ENCODE measurements at places on chromosomes 7 and 10. TPM values are rescaled to one million over a fixed set of nuclear protein-coding genes. Genes with fewer than 3 reads are reported as not detected.

DNA sequence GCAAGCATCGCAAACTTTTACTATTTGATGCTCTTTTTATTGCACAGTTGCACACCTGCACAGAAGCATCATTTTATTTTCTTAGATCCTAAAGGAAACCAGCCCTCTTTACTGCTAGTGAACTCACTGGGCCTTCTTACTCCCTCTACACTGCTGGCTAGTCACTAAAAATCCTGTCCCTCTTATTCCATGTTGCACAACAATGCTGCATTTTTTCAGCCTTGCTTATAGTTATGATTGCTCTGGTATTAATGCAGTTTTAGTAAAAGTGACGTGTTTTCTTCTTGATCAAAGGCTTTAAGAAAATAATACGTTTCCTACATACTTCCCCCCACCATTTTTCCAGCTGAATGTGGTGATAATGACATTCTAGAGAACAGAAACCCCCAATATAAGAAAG, 132.9 kb upstream of the FAM3C start:
- DNase-seq, result no peak

- no peak for DNase-seq
These were observed 38.4 kb downstream of the TAF3 start for GRCh38 chr10:7856678-7857077.

GRCh38 chr10:11907914-11908313, 84.8 kb downstream of the PROSER2 start:
- no peak for DNase-seq

DNA sequence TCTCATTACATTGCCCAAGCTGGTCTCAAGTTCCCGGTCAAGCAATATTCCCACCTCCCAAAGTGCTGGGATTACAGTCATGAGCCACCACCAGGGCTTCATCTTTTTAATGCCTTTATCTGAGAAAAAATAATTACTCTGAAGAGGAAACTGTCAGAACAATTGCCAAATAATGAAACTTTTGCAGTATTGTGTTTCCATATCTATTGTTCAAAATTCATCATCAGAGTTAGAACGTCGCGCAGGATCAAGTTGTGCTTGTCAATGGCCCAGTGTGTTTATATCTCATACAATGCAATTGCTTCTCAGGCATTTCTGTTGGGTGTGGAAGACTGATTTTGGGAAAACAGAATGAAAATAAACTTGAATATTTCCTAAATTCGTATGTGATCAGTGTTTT, 143.1 kb downstream of the ARID5B start:
- no peak for DNase-seq

DNA sequence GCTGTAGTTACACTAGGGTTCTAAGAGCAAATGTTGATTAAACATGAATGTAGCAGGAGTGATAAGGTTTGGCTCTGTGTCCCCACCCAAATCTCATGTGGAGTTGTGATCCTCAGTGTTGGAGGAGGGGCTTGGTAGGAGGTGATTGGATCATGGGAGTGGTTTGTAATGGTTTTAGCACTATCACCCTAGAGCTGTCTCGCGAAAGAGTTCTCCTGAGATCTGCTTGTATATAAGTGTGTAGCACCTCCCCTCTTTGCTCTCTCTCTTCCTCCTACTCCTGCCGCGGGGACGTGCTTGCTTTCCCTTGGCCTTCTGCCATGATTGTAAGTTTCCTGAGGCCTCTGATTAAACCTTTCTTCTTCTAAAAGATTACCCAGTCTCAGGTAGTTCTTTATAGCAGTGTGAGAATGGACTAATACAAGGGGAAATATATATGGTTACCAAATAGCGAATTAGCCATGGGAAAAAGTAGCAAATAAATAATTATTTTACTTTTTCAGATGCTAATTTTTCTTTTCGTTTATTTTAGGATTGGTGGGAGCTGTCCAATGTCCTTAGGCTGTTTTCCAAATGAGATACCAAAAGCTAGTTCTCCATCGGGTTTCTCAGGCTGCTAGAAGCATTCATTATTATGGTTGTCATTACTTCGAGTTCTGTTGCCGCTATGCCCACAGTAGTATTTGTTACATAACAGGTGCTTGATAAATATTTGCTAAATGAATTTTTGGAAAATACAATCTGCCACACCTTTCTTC, 58.7 kb downstream of the PTEN start:
- DNase-seq, result no peak

The PRTFDC1 gene
- total RNA-seq, result 6.6 TPM

- DNase-seq, result no peak
These were observed 4.1 kb upstream of the NT5C2 start for GRCh38 chr10:103197174-103197573.

DNA sequence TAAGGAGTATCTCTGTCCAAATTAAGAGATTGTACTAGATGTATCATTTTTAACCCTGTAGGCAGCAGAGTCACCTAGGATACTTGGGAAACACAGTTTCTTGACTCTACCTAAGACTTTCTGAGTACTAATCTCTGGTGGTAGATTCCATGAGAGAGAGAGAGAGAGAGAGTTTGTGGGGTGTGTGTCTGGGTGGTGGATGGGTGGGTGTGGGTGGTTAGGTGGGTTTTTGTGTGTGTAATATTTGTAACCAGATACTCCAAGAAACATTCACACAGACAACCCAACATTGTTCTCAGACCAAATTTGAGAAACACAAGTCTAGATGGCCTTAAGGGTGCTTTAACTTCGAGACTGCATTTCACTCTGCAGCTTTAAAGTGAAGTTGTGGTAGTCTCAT, 215.2 kb downstream of the PRKG1 start:
- no peak for DNase-seq
